Karpas-422 (cell line): ENCODE measurements at places on chromosomes 16 and 17.
A peak's percentile ranks its signal among the peaks of the same experiment; 100 is the strongest.

- DNase-seq, result peak; percentile 73
Observed at GRCh38 chr16:24906199-24906808, 60.5 kb downstream of the SLC5A11 start.

DNA sequence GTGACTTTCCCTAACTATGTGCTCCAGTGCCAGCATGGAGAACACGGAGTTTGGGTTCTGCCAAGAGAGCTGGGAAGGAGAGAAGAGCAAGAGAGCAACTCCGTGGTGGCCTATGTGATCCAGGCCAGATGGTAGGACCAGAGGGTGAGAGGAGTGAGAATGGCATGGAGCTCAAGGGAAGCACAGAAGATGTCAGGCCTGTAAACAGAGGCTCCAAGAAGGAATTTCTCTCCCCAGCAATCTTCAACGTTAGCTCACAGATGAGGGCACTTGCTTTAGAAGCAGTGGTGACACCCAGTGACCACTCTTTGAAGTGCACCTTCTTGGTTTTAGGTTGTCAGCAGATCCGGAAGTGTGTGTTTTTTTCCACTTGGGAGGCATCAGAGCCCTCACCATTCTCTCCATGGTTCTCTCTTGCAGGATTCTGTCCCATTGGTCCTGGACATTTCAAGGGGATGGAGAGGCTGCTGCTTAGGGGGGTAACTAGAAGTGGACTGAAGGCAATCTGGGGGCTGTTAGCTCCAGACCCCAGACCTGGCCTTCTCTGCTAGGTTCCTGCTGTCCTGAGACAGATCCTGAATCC is 18.1 kb upstream of the TMEM98 start:
- peak; percentile 76 for DNase-seq

GRCh38 chr17:20997711-20998570 is 44.9 kb downstream of the USP22 start:
- peak; percentile 66 for DNase-seq

DNA sequence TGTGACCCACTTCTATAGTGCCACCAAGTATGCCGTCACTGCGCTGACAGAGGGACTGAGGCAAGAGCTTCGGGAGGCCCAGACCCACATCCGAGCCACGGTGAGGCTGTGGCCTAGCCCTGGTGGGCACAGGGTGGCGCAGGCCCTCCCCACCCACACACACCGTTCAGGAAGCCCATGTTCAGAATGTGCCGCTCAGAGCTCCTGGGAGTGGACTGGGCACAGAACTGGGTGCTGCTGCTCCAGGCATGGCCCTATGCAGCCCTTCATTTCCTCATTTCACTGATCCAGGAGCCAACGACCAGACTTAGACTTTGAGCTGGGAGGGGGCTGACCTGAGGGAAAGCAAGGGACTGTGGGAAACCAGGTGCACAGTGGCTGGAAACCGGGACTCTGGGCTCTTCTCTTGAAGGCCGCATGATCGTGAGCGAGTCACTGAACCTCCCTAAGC is 2.4 kb upstream of the MRM1 start:
- DNase-seq, result no peak

- DNase-seq, result no peak
Observed at GRCh38 chr17:79648181-79648831, 37.5 kb upstream of the RBFOX3 start.

DNA sequence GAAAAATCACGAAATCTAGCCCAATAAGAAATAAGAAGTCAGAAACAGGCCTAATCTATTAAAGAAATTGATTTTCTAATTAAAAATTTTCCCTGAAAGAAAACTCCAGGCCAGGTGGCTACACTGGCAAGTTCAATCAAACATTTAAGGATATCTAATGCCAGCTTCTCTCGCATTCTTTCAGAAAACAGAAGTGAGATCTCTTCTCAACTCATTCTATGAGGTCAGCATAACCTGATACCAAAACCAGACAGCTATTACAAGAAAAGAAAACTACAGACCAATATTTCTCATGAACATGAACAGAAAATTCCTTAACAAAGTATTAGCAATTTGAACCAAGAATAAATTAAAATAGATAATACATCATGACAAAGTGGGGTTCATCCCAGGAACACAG is 52.4 kb downstream of the AXIN2 start:
- DNase-seq, result no peak
